ENCODE measurements at places on chromosomes 12 and 14.

DNA sequence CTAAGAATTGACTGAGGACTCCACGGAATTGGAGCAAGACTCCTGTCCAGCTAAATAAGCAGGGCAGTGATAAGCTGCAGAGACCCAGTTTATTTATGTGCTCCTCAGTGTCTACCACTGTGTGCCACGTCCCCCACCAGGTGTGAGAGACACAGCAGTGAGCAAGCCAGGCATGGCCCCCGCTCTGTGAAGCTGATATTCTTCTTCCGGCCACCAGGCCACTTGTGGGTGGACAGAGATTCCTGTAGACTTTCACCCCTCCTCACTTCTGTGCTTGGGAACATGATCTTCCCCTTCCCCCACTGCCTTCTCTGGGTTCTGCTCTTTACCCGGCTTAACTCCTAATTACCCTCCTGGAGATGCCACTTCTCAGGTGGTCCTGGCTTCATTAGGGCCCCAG lies 21.3 kb downstream of the BRAP start:
- H3K27ac ChIP-seq = no peak overlapping the region
- no peaks in the 10 kb centered on the region for H3K4me1 ChIP-seq
- no peaks in the 10 kb centered on the region for H3K27me3 ChIP-seq
- H3K36me3 ChIP-seq = peaks cover 55% of the 10 kb centered on the region
- DNase-seq = no peak

DNA sequence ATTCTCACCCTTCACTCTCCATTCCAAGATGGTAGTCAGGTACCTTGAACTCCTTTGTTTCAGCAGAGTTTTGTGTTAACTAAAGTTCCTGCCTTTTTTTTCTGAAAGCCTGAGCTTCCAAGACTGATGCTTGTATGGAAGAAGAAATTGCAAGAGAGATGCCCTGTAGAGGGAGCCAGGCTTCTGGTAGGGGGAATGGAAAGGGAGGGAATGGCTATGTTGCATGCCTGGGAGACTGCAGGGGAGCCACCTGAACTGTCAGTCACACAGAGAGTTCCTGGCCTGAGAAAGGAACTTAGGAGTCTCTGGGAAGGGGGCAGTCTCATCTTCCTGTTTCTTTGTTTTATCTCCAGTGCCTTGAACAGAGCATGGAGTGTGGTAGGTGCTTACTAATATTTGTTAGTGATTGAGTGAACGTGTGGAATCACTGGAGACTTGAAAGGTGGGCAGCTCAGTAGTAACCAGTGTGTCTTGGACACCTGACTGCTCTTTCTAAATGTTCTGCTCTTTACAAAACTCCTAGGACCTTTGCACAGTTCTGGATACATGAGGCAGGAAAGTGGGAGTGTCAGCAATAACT lies 132.2 kb downstream of the ANO4 start:
- H3K4me1 ChIP-seq = no peaks in the 10 kb centered on the region
- H3K27me3 ChIP-seq = no peaks in the 10 kb centered on the region
- no peak for DNase-seq
- H3K4me3 ChIP-seq = no peak overlapping the region
- H3K27ac ChIP-seq = no peak overlapping the region
- H3K36me3 ChIP-seq = no peaks in the 10 kb centered on the region

- no peak overlapping the region for H3K27ac ChIP-seq
- H3K4me3 ChIP-seq = no peak overlapping the region
- no peaks in the 10 kb centered on the region for H3K4me1 ChIP-seq
- H3K36me3 ChIP-seq = no peaks in the 10 kb centered on the region
Measured at GRCh38 chr14:44494137-44494536, 12.9 kb downstream of the FSCB start.

DNA sequence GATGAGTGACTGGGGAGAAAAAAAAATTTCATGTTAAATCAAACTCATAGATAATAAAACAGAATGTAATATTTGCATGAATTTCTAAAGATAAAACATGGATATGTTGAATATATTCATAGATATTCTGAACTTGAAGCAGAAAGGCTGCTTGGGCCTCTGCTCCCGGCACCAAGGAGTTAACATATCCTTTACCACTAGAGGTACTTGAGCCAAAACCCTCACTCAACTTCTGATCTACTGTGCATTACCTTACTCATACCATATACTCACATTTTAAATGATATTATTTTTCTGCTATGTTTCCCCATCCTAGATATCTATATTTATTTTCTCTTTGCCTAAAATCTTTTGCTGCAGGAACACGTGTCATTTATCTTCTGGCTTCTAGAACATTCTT lies 14.9 kb downstream of the AREL1 start:
- H3K36me3 ChIP-seq = peaks cover 31% of the 10 kb centered on the region
- H3K4me1 ChIP-seq = peaks cover 8% of the 10 kb centered on the region
- no peak overlapping the region for H3K4me3 ChIP-seq
- DNase-seq = no peak
- H3K27ac ChIP-seq = no peak overlapping the region
- H3K27me3 ChIP-seq = no peaks in the 10 kb centered on the region

DNA sequence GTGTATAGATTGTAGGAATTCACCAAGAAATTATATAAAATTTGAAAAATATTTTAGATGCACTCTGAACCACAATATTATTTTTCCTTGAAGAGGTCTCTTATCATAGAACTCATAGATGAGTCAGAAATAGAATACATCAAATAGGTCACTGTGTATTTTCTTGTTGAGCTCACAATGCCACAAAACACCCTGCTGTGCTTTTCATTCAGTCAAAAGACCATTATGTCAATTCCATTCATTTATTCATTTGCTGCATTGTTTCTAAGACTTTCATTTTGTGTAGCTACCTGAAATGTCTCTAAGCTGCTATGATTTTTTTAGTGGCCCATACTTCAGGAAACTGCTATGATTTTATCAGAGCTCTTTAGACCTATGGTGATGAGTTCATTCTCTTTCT lies 231.9 kb upstream of the AVPR1A start:
- H3K36me3 ChIP-seq = no peaks in the 10 kb centered on the region
- H3K4me3 ChIP-seq = no peak overlapping the region
- no peaks in the 10 kb centered on the region for H3K27me3 ChIP-seq
- no peaks in the 10 kb centered on the region for H3K4me1 ChIP-seq

- H3K36me3 ChIP-seq = no peaks in the 10 kb centered on the region
- H3K27me3 ChIP-seq = no peaks in the 10 kb centered on the region
- H3K27ac ChIP-seq = no peak overlapping the region
- no peak for DNase-seq
Measured at GRCh38 chr12:73181244-73181643, 909.1 kb downstream of the TRHDE start.

DNA sequence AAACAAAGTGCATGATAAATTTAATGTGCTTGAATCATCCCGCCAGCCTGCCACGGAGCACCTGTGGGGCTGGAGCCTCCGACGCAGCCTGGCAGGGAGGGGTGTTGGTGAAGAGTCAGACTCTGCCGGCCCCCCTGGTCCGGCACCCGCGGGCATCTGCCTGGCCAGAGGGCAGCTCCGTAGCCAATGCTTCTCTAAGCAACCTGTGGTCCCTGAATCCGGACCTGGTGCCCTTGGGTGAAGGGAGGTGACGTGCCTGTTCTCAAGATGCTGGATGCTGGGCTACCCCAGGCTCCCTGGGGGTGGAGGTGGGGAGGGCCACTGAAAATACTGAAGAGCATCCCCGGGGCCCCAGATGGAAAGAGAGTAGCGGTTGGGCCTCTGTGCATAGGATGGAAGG lies 158.6 kb upstream of the C14orf180 start:
- peaks cover 12% of the 10 kb centered on the region for H3K27me3 ChIP-seq
- H3K4me1 ChIP-seq = no peaks in the 10 kb centered on the region
- no peak overlapping the region for H3K4me3 ChIP-seq
- DNase-seq = no peak
- no peak overlapping the region for H3K27ac ChIP-seq

DNA sequence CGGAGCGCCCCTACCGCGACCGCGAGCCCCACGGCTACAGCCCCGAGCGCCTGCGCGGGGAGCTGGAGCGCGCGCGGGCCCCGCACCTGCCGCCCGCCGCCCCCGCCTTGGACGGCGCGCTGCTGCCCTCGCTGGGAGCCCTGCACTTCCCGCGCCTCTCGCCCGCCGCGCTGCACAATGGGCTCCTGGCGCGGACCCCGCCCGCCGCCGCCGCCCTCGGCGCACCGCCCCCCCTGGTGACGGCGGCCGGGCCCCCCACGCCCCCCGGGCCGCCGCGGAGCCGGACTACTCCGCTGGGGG lies 27.0 kb downstream of the LRCOL1 start:
- H3K4me3 ChIP-seq = no peak overlapping the region
- no peak overlapping the region for H3K27ac ChIP-seq
- no peaks in the 10 kb centered on the region for H3K4me1 ChIP-seq
- H3K27me3 ChIP-seq = no peaks in the 10 kb centered on the region
- DNase-seq = no peak

DNA sequence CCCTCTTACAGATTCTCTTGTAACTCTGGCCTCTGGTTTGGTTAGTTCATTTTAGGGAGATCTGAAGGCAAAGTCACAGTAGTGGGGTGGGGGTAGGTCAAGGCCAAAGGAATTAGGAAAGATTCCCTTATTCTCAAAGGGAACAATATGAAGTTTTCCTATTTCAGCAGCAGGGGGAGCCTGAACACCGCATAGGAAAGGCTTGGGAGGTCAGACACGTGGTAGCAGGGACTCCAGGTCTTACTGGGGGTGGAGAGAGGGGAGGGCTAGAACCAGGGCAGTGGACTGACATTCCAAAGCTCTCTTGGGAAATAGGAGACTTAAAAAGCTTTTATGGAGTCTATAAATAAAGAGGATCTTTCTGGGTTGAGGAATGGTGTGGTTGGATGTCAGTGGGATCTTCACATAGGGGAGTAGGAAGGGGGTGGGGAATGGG lies 1.3 kb downstream of the ZC3H10 start:
- DNase-seq = peak; percentile 50
- peak overlapping the region; percentile 99 for H3K27ac ChIP-seq
- H3K4me1 ChIP-seq = peaks cover 28% of the 10 kb centered on the region
- peaks cover 52% of the 10 kb centered on the region for H3K36me3 ChIP-seq

DNA sequence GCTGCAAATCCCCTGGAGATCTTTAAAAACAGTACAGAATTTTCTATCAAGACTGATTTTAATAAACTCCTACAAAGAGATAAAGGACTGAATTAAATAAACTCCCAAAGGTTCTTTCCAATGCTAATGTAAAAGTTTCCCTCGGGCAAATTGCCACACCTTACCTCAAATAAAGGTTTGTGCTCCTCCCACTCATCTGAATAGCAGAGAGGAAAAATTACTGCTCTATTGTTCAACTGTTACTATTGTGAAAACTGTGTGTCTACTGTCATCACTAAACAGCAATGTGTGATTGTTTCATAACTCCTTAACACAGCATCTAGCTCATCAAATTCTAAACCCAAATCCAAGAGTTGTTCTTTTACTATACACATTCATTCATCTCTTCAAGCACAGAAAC lies 3.2 kb downstream of the SPTLC2 start:
- H3K27ac ChIP-seq = no peak overlapping the region
- peaks cover 42% of the 10 kb centered on the region for H3K4me1 ChIP-seq
- DNase-seq = no peak
- H3K36me3 ChIP-seq = peaks cover 28% of the 10 kb centered on the region
- no peaks in the 10 kb centered on the region for H3K27me3 ChIP-seq

GRCh38 chr14:71163842-71164629 lies 256.8 kb downstream of the PCNX1 start:
- no peaks in the 10 kb centered on the region for H3K36me3 ChIP-seq
- H3K27me3 ChIP-seq = peaks cover 9% of the 10 kb centered on the region
- no peak for DNase-seq
- no peak overlapping the region for H3K4me3 ChIP-seq

GRCh38 chr14:68684466-68685418 lies 108.1 kb downstream of the ZFP36L1 start:
- peaks cover 41% of the 10 kb centered on the region for H3K4me1 ChIP-seq
- no peak for DNase-seq
- H3K27ac ChIP-seq = peak overlapping the region; percentile 76
- H3K4me3 ChIP-seq = peak overlapping the region; percentile 24
- no peaks in the 10 kb centered on the region for H3K36me3 ChIP-seq
- H3K27me3 ChIP-seq = no peaks in the 10 kb centered on the region

- no peak overlapping the region for H3K4me3 ChIP-seq
- no peak for DNase-seq
Measured at GRCh38 chr14:22651586-22651985, 7.4 kb upstream of the OR6J1 start.

- DNase-seq = no peak
- H3K27me3 ChIP-seq = peaks cover 14% of the 10 kb centered on the region
- H3K27ac ChIP-seq = no peak overlapping the region
- H3K36me3 ChIP-seq = no peaks in the 10 kb centered on the region
- H3K4me3 ChIP-seq = peak overlapping the region; percentile 41
Measured at GRCh38 chr14:103519837-103520212, 2.8 kb downstream of the CKB start.

DNA sequence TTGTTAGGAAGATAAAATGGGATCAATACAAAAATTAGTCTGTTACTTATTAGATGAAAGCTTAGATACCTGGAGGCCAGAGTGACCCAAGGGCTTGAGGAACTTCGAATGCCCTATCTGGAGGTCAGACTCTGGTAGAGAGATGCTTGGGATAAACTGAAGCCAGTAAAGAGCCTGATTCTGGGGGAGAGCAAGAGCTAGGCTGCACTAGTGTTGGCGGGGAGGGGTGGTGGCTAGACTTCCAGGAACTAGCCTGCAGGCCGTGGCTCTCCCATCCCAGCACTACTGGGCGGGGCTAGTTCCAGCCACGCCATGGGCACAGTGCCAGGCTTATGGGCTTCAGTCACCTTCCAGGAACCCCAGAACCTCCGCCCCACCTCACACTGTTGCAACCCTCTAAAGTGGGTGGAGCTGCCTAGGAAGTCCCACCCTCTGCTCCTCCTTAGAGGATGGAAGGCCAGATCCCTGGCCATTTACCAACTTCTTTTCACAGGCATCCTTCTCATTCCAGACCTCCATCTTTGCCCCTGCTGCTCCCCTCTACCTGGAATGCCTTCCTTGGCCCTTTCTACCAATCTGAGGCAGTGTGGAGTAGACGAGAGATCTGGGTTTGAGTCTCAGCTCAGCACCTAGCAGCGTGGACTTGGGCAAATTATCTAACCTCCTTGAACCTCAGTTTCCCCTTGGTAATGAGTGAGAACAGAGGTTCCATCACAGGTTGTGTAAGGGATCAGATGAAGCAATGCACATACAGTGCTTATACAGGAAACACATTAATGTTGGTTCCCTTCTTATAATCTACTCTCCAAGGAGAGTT lies 6.3 kb upstream of the NFE2 start:
- H3K36me3 ChIP-seq = no peaks in the 10 kb centered on the region

GRCh38 chr12:120290609-120291305 lies 946 bp downstream of the RNU4-2 start:
- peaks cover 8% of the 10 kb centered on the region for H3K4me1 ChIP-seq

GRCh38 chr12:106739815-106740530 lies 34.5 kb upstream of the RIC8B start:
- H3K4me3 ChIP-seq = no peak overlapping the region
- no peak overlapping the region for H3K27ac ChIP-seq
- H3K36me3 ChIP-seq = no peaks in the 10 kb centered on the region
- no peaks in the 10 kb centered on the region for H3K4me1 ChIP-seq
- peaks cover 36% of the 10 kb centered on the region for H3K27me3 ChIP-seq

- DNase-seq = no peak
- H3K4me1 ChIP-seq = peaks cover 13% of the 10 kb centered on the region
- no peak overlapping the region for H3K27ac ChIP-seq
Measured at GRCh38 chr14:95146079-95146771, 11.1 kb downstream of the DICER1 start.

- no peak for DNase-seq
- no peak overlapping the region for H3K27ac ChIP-seq
- H3K27me3 ChIP-seq = no peaks in the 10 kb centered on the region
- H3K4me3 ChIP-seq = no peak overlapping the region
- H3K4me1 ChIP-seq = no peaks in the 10 kb centered on the region
Measured at GRCh38 chr12:109169686-109170085, 53.3 kb downstream of the ACACB start.

GRCh38 chr14:31230573-31230958 lies 23.0 kb upstream of the HECTD1 start:
- peaks cover 4% of the 10 kb centered on the region for H3K27me3 ChIP-seq
- DNase-seq = no peak
- no peaks in the 10 kb centered on the region for H3K4me1 ChIP-seq
- no peaks in the 10 kb centered on the region for H3K36me3 ChIP-seq
- no peak overlapping the region for H3K4me3 ChIP-seq

Data from activated T-helper 2 cell treated with anti-CD3 and anti-CD28 coated beads, Interferon-gamma antibody, Interleukin-2, Interleukin-4, amounts not matched to agents 10 μg/mL and 5 μg/mL and 100 μg/mL, durations not matched to agents 14 hours and 24 hours and 36 hours (primary cell).